ENCODE measurements at places on chromosomes 1 and 21.

DNA sequence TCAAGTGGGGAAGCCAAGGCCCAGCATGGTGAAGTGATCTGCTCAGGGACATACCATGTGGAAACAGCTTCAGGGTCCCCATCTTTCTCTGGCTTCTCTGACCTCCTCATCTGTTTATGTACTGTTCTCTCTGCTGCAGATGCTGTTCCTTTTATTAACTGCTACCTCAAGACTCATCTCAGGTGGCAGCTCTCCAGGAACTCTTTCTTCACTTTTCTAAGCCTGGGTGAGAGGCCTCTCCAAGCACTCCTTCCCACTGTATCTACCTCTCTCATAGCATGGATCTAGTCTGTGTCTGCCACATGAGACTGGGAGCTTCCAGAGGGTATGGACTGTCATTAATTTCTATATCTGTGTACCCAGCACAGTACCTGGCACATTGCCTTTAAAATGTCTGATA, 73.4 kb upstream of the PPM1J start:
- no peak for DNase-seq

DNA sequence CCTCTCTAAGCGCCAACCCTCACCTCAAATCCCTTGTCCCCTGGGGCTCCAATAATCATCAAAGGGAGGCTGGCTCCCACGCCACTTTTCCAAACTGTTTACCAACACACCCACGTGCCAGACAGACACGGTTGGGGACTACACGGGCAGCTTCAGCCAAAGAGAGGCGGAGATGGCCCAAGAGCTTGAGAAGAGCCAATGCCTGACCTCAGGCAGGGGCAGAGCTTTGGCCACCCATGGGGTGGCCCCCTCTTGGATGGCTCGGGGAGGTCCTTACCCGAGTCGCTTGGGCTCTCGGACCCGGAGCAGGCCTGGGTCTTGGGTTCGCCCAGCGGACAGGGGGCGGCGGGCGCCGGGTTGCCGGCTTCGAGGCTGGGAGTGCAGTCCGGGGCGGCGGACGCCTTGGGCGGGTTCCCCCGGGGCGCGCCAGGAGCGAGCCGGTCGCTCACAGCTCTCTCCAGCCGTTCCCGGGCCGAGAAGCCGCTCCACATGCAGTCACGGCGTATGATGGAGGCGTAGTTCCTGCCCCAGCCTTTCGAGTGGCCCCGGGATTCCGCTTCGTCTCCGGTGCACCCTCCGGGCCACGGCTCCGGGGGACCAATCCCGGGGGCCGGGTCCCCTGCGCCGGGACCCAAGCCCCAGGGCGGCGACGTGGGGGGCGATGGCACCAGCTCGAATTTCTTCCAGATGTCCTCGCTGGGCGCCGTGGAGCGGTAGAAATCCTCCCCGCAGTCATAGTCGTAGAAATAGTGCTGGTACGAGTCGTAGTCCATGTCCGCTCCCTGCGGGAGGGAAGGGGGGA, 854 bp downstream of the MYCL start:
- peak; percentile 21 for DNase-seq

- no peak for DNase-seq
Measured at GRCh38 chr1:168801032-168801745, 72.2 kb upstream of the DPT start.

DNA sequence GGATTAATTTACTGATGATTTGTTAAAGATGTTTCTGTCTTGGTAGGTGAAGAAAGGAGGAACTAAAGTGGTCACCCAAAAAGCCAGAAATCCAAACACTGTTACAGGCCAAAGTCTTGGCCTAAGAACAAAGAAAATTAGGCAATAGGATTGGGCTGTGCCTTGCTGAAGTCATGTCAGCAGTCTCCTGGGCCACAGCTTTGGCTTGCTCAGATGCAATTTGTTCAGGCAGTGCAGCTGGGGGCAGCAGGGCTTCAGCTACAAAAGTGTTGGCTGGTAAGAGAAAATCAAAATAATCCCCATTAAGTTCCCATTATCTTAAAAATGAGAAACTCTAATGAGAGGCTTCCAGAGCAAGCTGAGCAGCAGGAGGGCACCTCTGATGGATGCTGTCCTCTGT, 14.0 kb upstream of the RAP1A start:
- no peak for DNase-seq

DNA sequence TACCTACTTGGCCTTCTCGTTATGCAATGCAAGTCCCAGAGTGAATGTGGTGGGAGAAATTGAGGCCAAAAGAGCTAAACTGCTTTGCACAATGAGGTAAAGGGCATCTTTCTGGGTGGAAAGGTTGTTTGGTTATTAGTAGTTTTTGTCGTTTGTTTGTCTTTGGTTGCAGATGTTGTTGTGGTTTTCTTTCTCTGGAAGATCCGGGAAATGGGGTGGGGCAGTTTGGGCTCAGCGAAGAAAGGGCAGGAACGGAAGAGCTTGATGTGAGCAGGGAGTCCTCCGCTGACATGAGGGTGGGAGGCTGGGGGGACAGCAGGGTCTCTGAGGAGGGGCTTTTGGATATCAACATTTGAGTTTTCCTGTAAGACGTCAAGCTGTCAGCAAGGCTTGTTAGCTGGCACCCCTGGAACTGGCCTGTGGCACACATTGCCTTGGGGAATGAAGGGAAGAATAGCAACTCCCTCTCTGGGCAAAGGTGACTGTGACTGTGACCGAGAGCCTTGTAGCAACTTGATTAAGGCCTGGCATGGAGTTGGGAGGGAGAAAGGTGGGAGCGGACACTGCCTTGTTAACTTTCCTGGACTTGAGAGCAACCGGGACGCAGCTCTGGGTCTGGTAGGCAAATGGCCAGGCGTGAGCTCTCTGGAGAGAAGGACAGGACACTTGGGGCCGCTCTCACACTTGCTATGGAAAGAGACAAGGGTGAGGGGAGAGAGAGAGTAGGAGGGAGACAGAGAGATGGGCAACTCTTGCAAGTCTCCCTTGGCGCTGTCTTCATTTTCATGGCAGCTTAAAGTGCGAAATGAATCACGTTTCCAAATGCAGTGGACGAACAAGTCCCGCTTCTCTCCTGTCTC, 15.4 kb upstream of the OPRD1 start:
- no peak for DNase-seq

- DNase-seq = no peak
Measured at GRCh38 chr1:113453771-113454083, 63.4 kb downstream of the MAGI3 start.

GRCh38 chr1:1347663-1348419, 1.4 kb downstream of the DVL1 start:
- DNase-seq = peak; percentile 41

- no peak for DNase-seq
Measured at GRCh38 chr1:217484871-217485270, 146.0 kb downstream of the GPATCH2 start.

GRCh38 chr1:207072233-207072632, 16.4 kb upstream of the C4BPB start:
- DNase-seq = no peak

- no peak for DNase-seq
Measured at GRCh38 chr1:103529746-103530145, 4.2 kb downstream of the RNPC3 start.

DNA sequence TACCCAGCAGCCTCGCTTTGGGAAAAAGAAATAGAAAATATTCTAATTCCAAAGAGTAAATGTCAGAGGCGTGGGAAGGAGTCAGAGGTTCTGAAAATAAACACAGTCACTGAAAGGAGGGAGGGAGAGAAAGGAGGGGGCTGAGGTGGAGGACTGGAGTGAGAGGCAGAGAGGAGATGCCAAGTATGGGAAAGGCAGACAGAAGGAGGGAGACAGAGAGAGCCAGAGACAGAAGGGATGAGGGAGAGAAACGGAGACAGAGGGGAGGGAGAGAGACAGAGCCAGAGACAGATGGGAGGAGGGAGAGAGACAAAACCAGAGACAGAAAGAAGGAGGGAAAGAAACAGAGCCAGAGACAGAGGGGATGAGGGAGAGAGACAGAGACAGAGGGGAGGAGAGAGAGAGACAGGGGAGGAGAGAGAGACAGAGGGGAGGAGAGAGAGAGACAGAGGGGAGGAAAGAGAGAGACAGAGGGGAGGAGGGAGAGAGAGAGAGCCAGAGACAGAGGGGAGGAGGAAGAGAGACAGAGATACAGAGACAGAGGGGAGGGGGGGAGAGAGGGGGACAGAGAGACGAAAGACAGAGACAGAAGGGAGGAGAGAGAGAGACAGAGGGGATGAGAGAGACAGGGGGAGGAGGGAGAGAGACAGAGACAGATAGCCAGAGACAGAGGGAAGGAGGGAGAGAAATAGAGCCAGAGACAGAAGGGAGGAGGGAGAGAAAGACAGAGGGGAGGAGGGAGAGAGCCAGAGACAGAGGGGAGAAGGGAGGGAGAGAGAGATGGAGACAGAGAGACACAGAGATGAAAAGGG, 525.5 kb downstream of the MATN1 start:
- DNase-seq = no peak

GRCh38 chr1:39046613-39047210, 20.6 kb downstream of the NDUFS5 start:
- no peak for DNase-seq

- DNase-seq = no peak
Measured at GRCh38 chr1:160877221-160877620, 7.8 kb downstream of the ITLN1 start.

All from HTR-8/SVneo (cell line).